Activated T-helper 1 cell treated with anti-CD3 and anti-CD28 coated beads, Interleukin-2, amount 50 U/mL, for 16 hours (primary cell): ENCODE measurements at places on chromosomes 4 and X.

DNA sequence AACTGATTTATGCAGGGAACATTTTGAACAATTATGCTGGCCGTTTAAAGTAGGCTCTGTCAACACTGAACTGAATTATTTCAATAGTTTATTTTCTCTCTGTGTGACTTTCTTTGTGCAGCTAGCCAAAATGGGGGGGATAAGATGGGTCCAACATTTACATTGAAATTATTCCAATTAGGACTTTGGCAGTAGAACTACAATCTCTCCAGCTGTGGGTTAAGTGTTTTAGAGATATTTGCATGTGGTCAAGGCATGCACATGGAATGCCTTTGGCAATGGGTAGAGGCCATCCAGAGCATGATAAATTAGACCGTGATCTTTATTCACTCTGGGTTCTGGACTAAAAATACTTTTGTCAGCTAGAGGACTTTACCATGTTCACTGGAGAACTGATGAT lies 107.9 kb upstream of the ELOVL6 start:
- DNase-seq, result no peak

GRCh38 chrX:44099366-44099765 lies 126.2 kb upstream of the NDP start:
- DNase-seq, result no peak

- no peak for DNase-seq
These were observed 155.6 kb downstream of the PCDH7 start for GRCh38 chr4:30875658-30876269.

- no peak for DNase-seq
These were observed 128.6 kb upstream of the NPY2R start for GRCh38 chr4:155079871-155080270.
